ENCODE measurements at places on chromosomes 16 and 17.

DNA sequence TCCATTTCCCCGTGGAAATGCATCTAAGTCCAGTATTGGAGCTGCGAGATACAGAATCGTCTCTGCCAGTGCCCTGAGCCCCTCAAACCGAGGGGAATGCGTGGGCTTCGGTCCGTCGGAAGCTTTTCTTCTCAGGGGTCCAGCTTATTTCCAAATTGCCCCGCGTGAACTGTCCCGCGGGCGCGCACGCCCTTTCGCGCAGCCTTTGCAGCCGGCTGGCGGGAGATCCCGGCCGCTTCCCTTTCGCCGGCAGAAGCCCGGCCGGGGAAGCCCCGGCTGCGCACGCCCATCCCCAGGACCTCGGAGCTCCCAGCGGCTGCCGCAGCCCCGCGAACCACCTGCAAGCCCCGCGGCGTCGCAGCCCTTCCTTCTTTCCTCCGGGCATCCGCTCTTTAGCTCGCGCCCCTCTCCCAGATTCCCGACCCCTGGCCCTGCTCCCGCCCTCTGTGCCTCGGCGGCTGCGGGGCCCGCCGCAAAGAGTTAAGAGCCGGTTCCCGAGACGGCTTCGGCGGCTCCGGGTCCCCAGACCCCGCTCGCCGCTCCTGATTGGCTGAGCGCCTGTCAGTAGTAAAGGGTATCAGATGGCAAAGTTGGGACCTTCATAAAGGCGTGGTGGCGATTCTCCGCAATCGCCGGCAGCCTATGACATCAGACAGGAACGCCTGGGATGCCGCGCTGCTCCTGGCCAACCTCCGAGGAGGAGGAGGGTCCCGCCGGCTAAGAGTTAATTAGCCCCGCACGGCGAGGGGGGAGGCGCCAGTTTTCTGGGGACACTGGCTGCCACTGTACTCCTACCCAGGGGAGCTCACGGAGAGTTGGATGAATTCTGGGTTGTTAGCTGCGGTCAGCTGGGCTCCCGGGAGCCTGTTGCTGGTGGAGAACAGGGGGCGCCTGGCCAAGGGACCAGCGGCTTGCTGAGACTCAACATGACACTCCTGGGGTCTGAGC lies at the start of gene MYOCD:
MYOCD (plus strand) TSS at position 628 of the 948 bp plus-strand sequence; CDS start at position 927, 299 bp downstream.
- H3K36me3 ChIP-seq, result no peaks in the 10 kb centered on the region
- peaks cover 2% of the 10 kb centered on the region for H3K4me1 ChIP-seq
- H3K27me3 ChIP-seq, result peaks cover 41% of the 10 kb centered on the region
- no peak within 1 kb of the TSS for H3K27ac ChIP-seq

DNA sequence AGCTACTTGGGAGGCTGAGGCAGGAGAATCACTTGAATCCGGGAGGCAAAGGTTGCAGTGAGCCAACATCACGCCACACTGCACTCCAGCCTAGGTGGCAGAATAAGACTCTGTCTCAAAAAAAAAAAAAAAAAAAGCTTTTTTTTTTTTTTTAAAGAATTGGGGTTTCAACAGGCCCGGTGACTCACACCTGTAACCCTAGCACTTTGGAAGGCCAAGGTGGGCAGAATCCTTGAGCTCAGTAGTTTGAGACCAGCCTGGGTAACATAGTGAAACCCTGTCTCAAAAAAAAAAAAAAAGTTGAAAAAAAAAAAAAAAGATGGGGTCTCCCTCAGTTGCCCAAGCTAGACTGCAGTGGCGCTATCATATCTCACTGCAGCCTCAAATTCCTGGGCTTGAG lies 6.6 kb upstream of the HEXIM2 start:
- H3K4me3 ChIP-seq, result no peak overlapping the region
- peaks cover 53% of the 10 kb centered on the region for H3K4me1 ChIP-seq

- peaks cover 21% of the 10 kb centered on the region for H3K36me3 ChIP-seq
- H3K27ac ChIP-seq, result peak overlapping the region; percentile 63
- peak; percentile 35 for DNase-seq
- peak overlapping the region; percentile 5 for H3K4me3 ChIP-seq
Measured at GRCh38 chr16:3266873-3267537, 10.6 kb upstream of the MEFV start.

- no peaks in the 10 kb centered on the region for H3K36me3 ChIP-seq
- H3K4me1 ChIP-seq, result peaks cover 10% of the 10 kb centered on the region
- peaks cover 62% of the 10 kb centered on the region for H3K27me3 ChIP-seq
- DNase-seq, result no peak
- H3K4me3 ChIP-seq, result no peak overlapping the region
Measured at GRCh38 chr17:81390029-81390872, 5.0 kb upstream of the BAHCC1 start.

All from activated CD8-positive, alpha-beta T cell treated with anti-CD3 and anti-CD28 coated beads for 36 hours (primary cell).